ENCODE measurements at places on chromosomes 12 and 14.

- no peak for DNase-seq
Measured at GRCh38 chr14:71532790-71533189, 399.4 kb upstream of the RGS6 start.

- no peak for DNase-seq
Measured at GRCh38 chr12:82517027-82517426, 158.7 kb downstream of the METTL25 start.

- DNase-seq, result no peak
Measured at GRCh38 chr14:50813544-50813863, 17.5 kb downstream of the NIN start.

DNA sequence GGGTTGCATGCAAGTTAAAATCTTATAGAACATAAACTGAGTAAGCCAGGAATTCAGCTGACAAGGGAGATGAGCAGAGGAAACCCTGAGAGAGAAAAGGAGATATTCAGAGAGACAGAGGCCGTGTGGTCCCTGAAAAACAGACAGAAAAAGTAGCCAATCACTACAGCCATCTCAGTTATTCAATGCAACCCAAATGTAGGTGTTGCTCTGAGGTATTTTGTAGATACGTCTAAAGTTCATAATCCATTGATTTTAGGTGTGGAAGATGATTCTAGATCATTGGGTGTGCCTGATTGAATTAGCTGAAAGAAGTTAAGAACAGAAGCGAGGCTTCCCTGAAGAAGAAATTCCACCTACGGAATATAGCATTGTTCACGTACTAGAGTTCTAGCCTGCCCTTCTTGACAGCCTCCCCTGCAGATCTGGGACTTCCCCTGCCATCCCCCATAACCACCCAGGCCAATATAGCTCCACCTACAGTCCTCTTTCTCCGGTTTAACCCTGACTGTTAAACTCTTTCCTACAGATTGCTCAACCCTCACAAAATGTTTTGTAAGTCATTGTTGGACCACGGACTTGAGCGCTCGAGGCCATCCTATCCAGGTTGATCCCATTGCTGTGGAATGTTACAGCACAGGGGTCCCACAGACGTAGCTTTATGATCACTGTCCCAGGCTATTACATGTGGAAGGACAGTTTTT is 21.7 kb downstream of the AICDA start:
- DNase-seq, result no peak

DNA sequence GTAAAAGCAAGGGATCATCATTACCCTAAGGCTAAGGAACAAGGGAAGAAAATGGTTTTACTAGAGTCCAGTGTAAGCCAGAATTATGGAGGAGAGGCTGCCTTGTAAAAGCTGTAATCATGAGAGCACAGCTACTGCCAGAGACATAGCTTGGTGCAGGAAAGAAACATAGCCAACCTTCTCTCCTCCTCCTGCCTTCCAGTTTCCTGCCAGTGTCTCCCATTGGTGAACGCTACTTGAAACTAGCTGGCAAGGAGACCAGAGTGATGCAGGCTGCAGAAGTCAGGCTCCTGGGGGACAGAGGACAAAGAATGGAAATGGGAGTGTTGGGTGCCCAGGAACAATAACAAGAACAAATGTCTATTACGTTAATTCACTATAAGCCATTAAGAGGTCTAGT is 158.5 kb downstream of the NELL2 start:
- no peak for DNase-seq

DNA sequence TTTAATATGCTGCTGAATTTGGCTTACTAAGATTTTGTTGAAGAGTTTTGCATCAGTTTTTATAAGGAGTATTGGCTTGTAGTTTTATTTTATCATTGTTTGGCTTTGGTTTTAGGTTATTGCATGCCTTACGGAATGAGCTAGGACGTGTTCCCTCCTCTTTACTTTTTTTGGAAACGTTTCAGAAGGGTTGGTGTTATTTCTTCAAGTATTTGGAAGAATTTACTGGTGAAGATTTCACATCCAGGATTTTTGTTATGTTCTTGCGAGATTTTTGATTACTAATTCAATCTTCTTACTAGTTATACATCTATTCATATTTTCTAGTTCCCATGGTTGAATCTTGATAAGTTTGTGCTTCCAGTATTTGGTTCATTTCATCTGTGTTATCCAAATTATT is 823.2 kb downstream of the SLC6A15 start:
- no peak for DNase-seq

DNA sequence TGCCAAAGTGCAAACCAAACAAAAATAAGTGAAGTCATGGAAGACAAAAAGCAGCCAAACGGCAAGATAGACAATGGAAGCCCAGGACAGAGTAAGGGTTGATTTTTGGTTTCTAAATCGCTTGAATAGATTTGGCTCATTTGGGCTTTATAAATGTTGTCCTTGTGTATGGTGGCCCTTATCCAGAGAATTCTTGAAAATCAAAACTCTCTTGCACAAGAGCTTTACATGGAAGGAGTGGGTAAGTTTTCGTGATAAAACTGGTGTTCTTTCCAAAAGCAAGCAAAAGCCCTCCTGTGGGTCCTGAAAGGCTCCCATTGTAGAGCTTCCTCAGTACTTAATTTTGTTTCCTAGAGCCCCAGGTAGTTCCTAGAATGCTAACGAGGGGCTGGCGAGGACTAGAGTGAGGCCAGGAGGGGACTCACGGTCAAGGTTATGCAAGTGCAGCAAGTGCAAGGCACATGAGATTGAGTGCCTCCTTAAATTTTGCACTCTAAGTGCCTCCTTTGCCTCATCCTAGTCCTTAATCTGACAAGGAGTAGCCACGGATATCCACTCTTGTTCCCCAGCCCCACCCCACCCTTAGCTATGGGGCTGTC is 4.1 kb downstream of the SIX6 start:
- no peak for DNase-seq

DNA sequence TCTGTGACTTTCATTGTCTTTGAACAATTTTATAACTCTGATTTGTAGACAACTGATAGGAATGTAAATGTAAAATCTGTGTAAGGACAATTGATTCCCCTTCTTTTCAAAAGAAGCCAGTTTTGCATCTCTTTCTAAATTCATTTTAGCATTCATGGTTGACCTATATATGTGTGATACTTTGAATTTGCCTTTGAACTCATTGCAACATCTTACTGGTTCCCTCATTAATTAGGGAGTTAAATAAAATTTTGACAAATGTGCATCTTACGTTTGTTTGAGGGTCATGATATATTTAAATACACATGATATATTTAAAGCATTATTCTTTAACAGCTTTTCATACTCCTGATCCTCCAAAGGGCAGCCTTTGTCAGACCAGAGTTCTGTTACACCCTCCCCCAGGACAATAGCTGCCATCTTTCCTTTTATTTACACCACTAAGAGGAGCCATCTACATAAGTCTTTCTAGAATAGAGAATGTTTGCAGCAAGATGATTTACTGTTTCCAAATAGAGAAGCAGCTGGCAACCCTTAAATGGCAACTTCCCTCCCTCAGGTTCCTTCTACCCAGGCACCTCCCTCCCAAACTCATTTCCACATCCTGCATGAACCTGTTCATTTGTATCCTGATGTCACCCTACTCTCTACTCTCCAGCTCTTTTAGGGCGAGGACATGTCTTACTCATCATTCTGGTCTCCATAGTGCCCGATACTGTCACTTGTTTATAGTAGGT is 40.2 kb upstream of the APPL2 start:
- no peak for DNase-seq

- no peak for DNase-seq
Measured at GRCh38 chr12:750366-751191, 1.8 kb upstream of the WNK1 start.

- DNase-seq, result no peak
Measured at GRCh38 chr12:29448157-29448556, 49.3 kb downstream of the OVCH1 start.

GRCh38 chr14:33254342-33254741 is 315.7 kb downstream of the NPAS3 start:
- DNase-seq, result no peak

GRCh38 chr14:73188501-73188911 is 48.8 kb upstream of the PAPLN start:
- no peak for DNase-seq

GRCh38 chr12:124722878-124723277 is 140.8 kb downstream of the SCARB1 start:
- no peak for DNase-seq
